Breast epithelium (tissue), 4 donors: ENCODE measurements at places on chromosomes 12 and 14. TPM values are rescaled to one million over a fixed set of nuclear protein-coding genes. Genes with fewer than 3 reads are reported as not detected.

- H3K4me3 ChIP-seq: no peak overlapping the region
- DNase-seq: no peak
Measured at GRCh38 chr14:29712601-29713000, 215.0 kb downstream of the PRKD1 start.

Gene CD163L1
- total RNA-seq: 14.9 TPM

DNA sequence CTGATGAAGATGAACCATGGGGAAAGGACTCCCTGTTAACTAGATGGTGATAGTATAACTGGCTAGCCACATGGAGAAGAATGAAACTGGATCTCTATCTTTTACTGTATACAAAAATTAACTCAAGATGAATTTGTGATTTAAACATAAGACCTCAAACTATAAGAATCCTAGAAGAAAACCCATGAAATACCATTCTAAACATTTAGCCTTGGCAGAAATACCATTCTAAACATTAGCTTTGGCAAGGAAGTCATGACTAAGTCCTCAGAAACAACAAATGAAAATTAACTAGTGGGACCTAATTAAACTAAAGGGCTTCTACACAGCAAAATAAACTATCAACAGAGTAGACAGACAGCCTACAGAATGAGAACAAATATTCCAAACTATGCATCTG, 28.4 kb upstream of the NOVA1 start:
- no peaks in the 10 kb centered on the region for H3K36me3 ChIP-seq
- DNase-seq: no peak
- H3K27ac ChIP-seq: no peak overlapping the region
- no peaks in the 10 kb centered on the region for H3K27me3 ChIP-seq

DNA sequence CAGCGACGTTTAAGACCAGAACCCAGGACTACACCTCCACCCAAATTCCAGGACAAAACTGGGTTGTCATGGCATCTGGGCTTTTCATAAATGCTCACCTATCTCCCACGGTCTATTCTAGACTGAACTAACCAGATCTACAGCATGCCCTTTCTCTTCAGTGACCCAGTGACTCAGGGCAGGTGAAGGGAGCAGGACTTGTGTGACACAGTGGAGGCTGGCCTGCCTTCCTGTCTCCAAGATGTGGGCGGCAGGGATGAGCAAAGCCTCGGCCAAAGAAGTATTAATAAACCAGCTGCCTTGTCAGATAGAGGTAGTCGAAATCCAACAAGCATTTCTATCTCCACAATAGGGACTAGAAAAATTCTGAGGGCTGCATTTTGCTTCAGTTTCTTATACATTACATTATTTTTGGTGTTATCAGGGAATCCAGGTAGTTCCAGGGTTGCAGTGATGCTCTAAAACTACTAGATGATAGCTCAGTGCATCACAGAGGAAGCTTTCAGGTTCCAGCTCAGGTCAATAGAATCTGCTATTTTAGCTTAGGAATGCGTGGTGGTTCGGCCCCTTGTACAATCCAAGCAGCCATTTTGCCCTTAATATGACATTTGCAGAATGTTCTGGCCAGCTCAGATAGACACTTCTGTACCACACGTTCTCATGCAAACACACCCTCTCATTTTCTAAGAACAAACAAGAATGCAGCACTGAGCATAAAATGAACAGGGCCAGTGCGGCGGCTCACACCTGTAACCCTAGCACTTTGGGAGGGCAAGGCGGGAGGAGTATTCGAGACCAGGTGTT, 4.2 kb upstream of the GLRX5 start:
- peaks cover 2% of the 10 kb centered on the region for H3K4me1 ChIP-seq
- DNase-seq: no peak
- no peak overlapping the region for H3K4me3 ChIP-seq
- H3K27me3 ChIP-seq: no peaks in the 10 kb centered on the region
- peak overlapping the region; percentile 39 for H3K27ac ChIP-seq

Gene PAH
- total RNA-seq: not detected

DNA sequence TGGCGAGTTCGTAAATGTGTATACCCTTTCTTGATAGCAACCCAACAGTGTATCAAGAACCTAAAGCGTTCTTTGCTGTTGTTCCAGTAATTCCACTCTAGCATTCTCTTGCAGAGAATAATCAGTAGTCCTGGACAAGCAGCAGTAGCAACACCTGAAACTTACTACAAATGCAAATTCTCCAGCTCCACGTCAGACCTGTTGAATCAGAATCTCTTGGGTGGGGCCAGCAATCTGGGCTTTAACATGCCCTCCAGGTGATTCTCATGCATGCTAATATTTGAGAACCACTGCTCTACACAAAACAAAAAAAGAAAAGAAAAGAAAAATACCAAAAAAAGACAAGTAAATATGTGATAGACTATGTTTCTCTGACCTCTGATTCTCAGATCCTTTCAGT, 10.1 kb downstream of the PTGDR start:
- H3K36me3 ChIP-seq: no peaks in the 10 kb centered on the region
- no peaks in the 10 kb centered on the region for H3K4me1 ChIP-seq
- H3K27me3 ChIP-seq: no peaks in the 10 kb centered on the region
- no peak overlapping the region for H3K27ac ChIP-seq
- H3K4me3 ChIP-seq: no peak overlapping the region

DNA sequence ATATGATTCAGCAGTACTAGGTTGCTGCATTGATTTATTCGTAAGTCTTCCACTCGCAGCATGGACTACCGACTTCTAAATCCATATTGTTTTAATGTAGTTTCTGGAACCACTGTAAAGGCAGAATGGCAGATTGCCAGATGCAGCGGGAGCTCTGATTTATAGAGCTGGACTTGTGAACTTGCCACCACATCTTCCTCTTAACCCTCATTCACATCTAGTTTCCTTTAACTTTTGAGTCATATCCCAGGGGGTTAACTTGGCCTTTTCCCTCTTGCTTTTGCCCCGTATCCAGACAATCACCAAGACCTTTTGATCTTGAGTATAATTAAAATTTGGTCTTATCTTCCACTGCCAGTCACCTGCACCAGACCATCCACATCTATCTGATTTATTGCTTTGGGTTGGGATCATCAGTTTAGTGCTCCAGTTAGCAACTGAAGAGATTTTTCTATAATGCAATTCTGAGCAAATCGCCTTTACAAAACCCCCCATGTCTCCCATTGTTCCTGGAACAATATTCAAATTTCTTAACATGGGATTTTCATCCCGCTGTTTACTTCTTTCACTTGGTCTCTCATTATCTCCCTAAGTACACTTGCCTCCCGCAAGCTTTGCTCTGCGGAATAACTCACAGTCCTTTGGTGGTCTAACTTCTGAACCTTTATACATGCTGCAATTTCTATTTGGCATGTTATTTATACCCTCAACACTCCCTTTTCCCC, 130.5 kb downstream of the ACSS3 start:
- no peak overlapping the region for H3K27ac ChIP-seq
- H3K27me3 ChIP-seq: no peaks in the 10 kb centered on the region
- no peak for DNase-seq
- no peak overlapping the region for H3K4me3 ChIP-seq
- H3K36me3 ChIP-seq: no peaks in the 10 kb centered on the region

Gene TSPAN19
- not detected for total RNA-seq

DNA sequence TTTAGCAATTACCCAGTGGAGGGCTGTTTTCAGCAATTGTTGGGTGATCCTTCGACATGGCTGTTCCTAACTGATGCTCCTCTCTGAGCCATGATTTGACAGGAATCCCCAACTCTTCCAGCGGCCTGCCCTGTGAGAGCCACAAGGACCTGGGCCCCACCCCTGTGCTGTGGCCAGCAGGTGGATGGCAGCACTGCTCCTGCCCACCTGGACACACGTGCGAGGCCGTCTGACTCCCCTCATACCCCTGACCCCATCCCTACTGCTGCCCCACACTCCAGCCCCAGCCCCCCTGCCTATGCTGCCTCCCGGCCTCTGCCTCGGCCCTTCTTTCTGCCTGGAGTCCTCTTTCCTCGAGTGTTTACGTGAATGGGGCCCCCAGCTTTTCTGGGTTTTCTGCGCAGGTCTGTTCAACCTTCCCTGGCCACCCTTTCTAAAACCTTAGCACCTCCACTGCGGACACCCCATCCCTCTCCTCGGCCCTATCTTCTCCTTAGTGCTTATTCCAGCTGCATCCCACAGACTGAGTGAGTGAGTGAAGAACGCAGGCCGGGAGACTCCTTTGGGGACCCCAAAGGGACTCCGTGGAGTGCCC, 111.4 kb downstream of the DICER1 start:
- H3K27me3 ChIP-seq: no peaks in the 10 kb centered on the region
- no peak for DNase-seq
- no peaks in the 10 kb centered on the region for H3K4me1 ChIP-seq
- no peak overlapping the region for H3K4me3 ChIP-seq

DNA sequence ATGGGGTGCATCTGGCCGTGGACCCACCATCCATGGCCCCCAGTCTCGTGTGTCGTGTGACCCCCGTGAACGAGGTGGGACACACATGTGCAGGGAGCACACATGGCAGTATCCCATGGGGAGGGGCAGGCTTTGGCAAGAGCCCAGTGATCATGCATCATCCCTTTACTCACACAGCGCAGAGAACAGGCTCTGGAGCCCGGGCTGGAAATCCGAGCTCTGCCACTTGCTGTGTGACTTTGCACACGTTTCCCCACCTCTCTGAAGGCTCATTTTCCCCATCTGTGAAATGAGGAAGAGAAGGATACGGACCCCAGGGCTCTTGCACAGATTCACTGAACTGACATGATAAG, 119.9 kb downstream of the PHETA1 start:
- H3K36me3 ChIP-seq: no peaks in the 10 kb centered on the region
- H3K27ac ChIP-seq: no peak overlapping the region

- no peaks in the 10 kb centered on the region for H3K36me3 ChIP-seq
- no peak for DNase-seq
- H3K4me3 ChIP-seq: no peak overlapping the region
- no peaks in the 10 kb centered on the region for H3K4me1 ChIP-seq
Measured at GRCh38 chr12:21894792-21895595, 46.2 kb downstream of the ABCC9 start.

DNA sequence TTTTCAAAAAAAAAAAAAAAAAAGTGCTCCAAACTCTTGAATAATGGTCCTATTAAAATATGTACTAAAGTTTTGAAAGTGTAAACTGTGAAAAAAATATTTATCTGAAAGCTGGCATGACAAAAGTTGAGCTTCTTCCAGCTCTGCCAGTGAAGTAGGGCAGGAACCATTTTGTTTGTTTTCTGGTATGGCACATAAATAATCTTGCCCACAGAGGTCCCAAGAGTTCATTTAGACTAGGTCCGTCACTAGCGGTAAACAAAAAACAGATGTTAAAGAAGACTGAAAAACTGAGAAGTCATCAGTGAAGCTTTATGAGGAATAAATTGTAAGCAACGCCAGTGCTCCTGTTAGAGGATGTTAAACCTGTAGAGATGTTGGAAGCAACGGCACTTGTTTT, 7.0 kb downstream of the ERP27 start:
- no peaks in the 10 kb centered on the region for H3K36me3 ChIP-seq
- peaks cover 4% of the 10 kb centered on the region for H3K4me1 ChIP-seq
- no peaks in the 10 kb centered on the region for H3K27me3 ChIP-seq
- no peak overlapping the region for H3K27ac ChIP-seq

Gene COCH
- total RNA-seq: 3.5 TPM

- H3K4me3 ChIP-seq: no peak overlapping the region
- H3K27me3 ChIP-seq: no peaks in the 10 kb centered on the region
- no peak overlapping the region for H3K27ac ChIP-seq
- DNase-seq: no peak
- no peaks in the 10 kb centered on the region for H3K36me3 ChIP-seq
Measured at GRCh38 chr14:81886588-81886987, 352.9 kb upstream of the SEL1L start.

DNA sequence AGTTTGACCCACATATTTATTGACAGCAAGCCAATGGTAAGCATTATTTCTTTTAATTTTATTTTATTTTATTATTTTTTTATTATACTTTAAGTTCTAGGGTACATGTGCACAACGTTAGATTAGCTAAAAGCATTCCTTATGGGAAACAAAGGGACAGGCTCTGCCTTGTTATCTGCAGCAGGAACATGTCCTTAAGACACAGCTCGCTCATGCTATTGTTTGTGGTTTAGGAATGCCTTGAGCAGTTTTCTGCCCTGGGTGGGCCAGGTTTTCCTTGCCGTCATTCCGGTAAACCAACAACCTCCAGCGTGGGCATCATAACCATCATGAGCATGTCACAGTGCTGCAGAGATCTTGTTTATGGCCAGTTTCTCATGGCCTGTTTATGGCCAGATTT, 370.2 kb downstream of the TMEM117 start:
- no peak overlapping the region for H3K4me3 ChIP-seq
- no peaks in the 10 kb centered on the region for H3K36me3 ChIP-seq
- H3K27me3 ChIP-seq: no peaks in the 10 kb centered on the region
- no peak overlapping the region for H3K27ac ChIP-seq
- no peak for DNase-seq

DNA sequence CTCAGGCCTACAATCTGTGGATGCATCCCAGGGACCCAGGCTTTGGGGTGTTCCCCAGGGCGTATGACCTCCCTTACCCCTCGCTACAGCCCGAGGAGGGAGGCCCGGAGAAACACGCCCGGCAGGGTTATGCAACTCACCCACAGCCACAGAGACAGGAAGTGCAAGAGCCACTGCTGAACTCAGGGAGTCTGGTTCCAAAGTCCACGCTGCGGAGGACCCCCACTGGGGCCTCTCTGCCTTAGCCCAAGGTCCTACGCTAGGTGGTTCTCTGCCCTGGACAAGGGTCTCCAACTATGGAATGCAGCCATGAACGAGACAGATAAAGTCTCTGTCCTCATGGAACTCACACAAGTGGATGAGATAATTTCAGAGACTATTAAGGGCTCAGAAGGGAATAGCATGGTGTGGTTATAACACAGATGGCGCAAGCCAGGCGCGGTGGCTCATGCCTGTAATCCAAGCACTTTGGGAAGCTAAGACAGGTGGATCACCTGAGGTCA, 11.3 kb downstream of the SCARB1 start:
- no peaks in the 10 kb centered on the region for H3K27me3 ChIP-seq
- peak overlapping the region; percentile 62 for H3K27ac ChIP-seq
- no peak overlapping the region for H3K4me3 ChIP-seq
- DNase-seq: no peak
- H3K36me3 ChIP-seq: no peaks in the 10 kb centered on the region

GRCh38 chr12:20439626-20440025, 71.3 kb downstream of the PDE3A start:
- no peaks in the 10 kb centered on the region for H3K4me1 ChIP-seq
- H3K27me3 ChIP-seq: no peaks in the 10 kb centered on the region
- no peak overlapping the region for H3K27ac ChIP-seq

- peaks cover 6% of the 10 kb centered on the region for H3K4me1 ChIP-seq
- no peak for DNase-seq
- H3K4me3 ChIP-seq: no peak overlapping the region
- no peaks in the 10 kb centered on the region for H3K27me3 ChIP-seq
Measured at GRCh38 chr14:61103541-61104339, 122.7 kb downstream of the SLC38A6 start.

DNA sequence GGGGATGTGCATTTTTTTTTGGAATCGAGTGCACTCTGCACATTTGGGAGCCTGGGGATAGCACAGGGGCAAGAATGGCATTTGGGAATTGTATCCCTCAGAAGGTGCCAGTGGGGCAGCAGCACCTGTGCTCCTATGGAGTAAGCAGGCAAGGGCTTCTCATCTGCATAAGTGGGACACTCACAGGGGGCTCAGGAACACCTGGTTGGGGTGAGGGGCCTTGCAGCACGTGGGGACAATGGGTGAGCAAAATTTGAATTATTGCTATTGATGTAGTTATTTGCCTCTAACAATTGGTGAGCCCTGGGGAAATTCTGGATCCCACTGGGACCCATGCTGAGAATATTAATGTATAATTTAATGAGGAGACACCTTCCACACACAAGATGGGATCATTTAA, 274.2 kb downstream of the TTC6 start:
- H3K27me3 ChIP-seq: no peaks in the 10 kb centered on the region
- H3K27ac ChIP-seq: no peak overlapping the region
- DNase-seq: no peak
- H3K4me1 ChIP-seq: no peaks in the 10 kb centered on the region

- no peaks in the 10 kb centered on the region for H3K4me1 ChIP-seq
- H3K4me3 ChIP-seq: no peak overlapping the region
- no peaks in the 10 kb centered on the region for H3K27me3 ChIP-seq
Measured at GRCh38 chr14:50756300-50756699, 74.7 kb downstream of the NIN start.
